SK-MEL-5 (cell line): ENCODE measurements at places on chromosomes 7 and 10.

DNA sequence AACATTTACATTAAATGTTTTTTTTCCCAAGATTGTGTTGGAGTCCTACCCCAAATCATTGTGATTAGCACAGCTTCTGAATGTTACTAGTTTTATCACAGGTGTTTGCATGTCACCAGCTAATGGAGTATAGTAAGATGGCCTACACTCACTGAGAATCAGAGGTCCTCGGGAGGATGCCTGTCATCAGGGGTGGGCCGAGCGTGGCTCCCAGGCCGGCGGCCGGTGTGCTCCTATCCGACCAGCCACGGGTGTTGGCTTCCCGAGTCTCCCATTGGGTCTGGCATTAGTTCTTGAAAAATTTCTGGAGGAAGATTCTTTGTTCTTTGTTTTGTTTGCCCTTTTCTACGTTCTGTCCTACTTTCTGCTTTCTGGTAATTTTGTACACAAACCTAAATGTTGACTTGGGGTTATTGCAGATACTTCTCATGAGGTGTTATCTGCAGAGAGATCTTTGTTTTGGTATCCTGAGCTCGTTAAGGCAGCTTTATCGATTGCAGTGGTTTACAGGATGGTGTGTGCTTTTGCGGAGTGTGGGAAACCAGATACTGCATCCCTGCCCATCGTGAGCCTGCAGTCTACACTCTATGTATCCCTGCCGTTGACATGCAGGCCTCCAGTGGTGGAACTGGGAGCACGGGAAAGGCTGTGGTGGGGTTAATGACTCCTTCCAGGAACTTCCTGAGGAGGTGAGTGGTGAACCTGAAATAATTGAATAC is 67.3 kb upstream of the DNAJB6 start:
- no peak for DNase-seq

GRCh38 chr7:13748998-13749397 is 240.5 kb downstream of the ETV1 start:
- no peak for DNase-seq

DNA sequence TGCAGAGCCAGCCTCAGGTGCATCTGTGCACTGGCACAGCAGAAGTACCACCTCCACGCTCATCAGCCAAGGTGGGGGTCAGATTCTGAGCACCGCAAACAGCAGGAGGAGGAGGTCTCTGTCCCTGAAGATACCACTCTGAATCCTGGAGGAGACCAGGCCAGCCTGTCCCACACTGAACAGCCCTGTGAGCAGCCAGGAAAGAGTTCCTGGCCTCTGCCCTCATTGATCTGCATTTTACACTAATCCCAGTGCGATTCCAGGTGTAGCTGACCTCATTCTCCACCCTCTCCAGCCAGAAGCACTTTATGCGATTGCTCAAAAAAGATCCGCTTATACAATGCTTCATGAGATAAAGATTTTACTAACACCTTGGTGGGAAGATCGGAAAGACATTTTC is 99.1 kb upstream of the CACUL1 start:
- DNase-seq = no peak

DNA sequence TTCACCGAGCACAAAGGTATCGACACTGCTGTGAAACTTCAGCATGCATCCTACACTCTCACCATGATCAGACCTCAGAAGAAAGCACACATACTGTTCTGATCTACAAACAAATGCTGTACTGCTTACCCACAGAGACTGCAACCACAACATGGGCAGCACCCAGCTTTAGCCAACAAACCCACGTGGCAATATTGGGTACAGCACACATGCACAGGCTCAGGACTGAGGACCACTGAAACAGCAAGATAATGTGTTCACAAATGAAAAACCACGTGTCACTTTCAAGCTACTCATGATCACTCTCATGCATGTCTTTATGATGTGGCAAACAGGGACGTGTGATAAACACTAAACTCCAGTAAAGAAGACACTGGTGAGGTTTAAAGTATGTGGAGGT is 119.3 kb upstream of the PTN start:
- no peak for DNase-seq

GRCh38 chr7:29865526-29865925 is 59.2 kb downstream of the WIPF3 start:
- DNase-seq = no peak

DNA sequence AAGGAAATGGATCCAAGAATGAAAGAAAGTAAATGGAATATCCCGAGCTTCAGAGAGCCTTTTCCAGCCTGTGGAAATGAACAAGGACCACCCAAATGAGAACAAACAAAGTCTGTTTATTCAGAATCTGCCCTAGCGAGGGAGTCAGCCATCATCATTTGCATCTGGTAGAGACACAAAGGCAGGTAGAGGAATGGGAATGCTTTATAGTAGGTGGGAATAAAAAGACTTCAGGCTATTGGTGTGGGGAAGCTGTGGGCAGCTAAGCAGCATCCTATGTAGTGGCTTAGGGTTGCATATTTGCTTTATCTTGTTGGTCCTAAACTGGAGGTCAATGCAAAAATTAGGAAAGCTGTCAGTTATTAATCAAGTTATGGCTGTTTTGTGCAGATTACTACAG is 9.2 kb upstream of the MRLN start:
- DNase-seq = no peak

DNA sequence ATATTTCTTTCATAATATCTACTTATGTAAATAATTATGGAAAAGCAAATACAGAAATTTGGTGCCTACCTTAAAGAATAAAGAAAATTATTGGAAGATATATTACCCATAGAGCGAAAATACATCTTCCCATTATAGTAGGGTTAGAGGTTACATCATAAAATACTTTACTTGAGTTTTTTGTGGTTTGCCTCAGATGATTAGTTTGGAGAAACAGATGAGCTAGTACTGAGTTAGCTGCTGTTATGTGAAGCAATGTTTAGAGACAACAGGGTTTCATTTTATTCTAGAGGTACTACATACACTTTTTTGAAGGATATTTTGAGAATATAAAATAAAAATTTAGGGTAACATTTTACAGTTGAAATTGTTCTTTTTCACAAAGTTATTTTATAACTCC is 2.9 kb upstream of the MLLT10 start:
- DNase-seq = no peak

DNA sequence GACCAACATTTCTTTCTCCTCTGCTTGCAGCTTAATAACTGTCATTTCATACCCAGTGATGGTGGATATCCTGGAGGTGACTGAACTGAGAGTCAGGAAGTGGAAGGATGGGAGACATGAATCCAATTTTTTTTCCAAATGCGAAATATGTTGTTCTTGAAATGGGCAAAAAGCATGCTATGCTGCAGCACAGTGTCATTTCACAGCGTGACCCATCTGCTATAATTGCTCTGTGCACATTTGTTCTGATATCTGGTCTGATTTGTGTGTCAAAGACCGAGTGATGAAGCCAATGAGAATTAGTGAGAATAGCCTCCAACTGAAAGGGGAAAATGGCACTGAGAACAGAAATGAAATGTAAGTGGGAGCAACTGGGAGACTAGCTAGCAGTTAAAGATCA is 329.6 kb upstream of the PHYHIPL start:
- no peak for DNase-seq

- peak; percentile 26 for DNase-seq
Measured at GRCh38 chr7:116527521-116527920, 2.7 kb downstream of the CAV1 start.

DNA sequence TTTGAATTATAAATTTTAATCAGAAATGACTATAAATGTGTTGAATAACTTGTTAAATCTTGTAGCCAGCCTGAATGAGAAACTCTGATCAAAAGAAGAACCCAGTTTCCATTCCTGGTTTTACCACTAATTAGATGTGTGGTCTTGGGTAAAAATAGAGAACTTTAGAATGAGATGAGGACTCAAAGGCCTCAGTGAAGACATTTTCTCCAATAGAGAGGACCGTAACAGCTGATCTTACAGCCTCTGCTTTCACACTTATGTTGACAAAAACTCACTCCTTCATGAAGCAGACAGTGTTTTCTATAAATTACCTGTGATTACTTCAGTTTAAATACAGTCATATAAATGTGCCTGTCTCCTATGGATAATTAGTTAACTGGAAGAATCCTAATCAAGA is 200.1 kb upstream of the MEOX2 start:
- no peak for DNase-seq

DNA sequence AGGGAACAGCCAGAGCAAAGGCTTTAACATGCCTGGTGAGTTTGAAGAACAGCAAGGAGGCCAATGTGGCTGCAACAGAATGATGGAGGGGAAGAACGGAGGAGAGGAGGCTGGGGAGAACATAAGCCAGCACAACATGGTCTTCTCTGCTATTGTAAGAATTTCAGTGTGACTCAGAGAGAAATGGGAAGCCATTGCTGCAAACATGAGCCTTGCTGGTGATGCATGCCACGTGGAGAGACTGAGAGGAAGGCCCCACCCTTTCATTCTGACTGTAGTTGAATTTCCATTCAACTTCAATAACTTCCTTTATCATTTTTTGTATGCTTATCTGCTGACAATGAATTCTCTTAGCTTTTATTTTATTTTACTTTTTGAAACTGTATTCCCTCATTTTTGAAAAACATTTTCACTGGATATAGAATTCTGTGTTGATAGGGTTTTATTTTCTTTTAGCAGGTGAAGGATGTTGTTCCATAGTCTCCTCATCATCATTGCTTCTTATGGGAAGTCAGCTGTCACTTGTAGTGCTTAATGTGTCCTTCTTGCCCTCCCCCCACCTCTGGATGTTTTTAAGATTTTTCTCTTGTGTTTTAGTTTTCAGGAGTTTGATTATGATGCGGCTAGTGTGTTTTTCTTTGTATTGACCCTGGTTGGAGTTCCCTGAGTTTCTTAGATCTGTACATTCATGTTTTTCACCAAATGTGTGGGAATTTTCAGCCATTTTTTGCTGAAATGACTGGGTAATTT is 46.4 kb upstream of the LEP start:
- no peak for DNase-seq

GRCh38 chr10:59926086-59926485 is 19.7 kb upstream of the CCDC6 start:
- DNase-seq = no peak

- no peak for DNase-seq
Measured at GRCh38 chr7:38703093-38703492, 71.9 kb upstream of the AMPH start.

DNA sequence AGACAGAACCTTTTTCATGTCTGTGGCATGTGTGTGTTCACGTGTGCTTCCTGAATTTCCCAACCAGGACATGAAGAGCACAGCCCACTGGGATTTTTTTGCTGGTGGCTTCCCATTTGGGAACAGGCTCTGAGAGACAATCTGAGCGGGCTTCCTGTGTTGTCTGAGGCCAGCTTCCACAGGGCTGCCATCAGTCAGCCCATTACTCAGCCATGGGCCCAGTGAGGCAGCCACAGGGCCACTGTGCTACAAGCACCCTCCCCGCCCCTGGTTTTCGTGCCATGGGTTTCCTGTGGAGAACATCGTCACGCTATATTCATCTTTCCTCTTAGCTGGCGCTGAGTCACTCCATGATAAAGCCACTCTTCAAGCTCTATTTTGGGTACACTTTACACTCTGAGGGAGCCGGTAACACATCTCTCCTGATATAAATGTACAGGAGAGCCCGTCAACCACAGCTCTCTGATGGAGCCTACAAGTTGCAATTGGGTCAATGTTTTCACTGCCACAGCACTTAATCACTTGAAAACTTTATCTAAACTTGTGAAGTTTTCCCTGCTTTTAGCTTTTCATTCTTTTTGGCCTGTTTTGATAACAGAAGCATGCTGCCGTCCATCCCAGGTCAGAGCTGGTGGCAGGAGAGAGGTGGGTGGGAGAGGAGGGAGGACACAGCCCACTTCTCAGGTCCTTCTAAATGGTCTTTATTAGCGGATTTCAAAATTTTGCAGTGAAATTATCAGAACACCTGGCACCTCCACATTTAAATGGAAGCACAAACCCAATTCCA is 96.9 kb downstream of the HIPK2 start:
- DNase-seq = no peak

DNA sequence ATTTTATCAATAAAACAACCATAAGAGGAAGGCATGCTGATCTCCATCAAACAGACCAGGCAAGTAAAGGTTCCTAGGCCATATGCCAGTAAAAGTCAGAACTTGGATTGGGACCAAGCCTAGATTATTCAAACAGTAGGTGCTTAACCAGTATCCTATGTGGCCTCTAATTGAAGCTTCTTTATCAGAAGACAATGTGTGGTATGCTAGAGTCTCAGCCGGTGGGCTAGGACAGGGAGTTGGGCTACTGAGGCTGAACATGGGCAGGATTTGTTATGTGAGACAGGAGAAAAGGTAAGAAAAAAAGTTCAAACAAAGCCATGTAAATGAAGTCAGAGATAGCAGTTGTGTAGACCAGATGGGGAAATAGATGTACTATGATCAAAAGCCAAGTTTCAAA is 413.7 kb upstream of the GHITM start:
- DNase-seq = no peak

- peak; percentile 82 for DNase-seq
Measured at GRCh38 chr10:16891375-16892313, 74.4 kb upstream of the RSU1 start.

- no peak for DNase-seq
Measured at GRCh38 chr10:90126256-90126595, 424.8 kb downstream of the KIF20B start.

- peak; percentile 64 for DNase-seq
Measured at GRCh38 chr7:17142831-17143541, 155.5 kb upstream of the AHR start.

DNA sequence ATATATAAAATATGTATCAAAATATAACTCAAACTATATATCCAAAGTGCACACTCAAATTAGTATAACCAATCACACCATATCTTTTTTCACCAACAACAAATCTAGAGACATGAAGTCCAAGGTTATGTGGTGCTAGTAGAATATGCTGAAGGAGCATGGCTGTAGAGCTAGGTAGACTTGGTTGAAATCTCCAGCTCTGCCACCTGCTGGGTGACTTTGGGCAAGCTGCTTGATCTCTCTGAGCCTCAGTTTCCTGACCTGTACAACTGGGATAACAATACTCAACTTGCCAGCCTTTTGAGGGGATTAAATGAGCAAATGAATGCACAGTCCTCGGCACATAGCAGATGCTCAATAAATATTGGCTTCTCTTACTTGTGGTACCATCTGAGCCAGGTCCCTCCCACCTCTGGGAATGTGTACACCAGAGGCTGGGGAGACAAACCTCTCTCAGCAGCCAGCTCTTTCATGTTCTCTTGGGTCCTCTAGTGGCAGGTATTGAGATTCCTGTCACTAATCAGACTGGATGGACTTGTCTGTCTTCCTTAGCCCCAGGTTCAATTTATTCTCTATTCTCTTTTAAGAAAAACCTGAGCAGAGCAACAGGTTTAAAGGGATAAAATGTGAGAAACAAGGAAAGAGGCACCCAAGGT is 94.3 kb upstream of the PDE1C start:
- DNase-seq = peak; percentile 74

- no peak for DNase-seq
Measured at GRCh38 chr10:120685136-120685535, 166.0 kb upstream of the WDR11 start.

GRCh38 chr10:70782086-70782745 is 3.0 kb downstream of the TBATA start:
- DNase-seq = no peak

- DNase-seq = no peak
Measured at GRCh38 chr7:80087771-80088170, 46.9 kb upstream of the GNAI1 start.

DNA sequence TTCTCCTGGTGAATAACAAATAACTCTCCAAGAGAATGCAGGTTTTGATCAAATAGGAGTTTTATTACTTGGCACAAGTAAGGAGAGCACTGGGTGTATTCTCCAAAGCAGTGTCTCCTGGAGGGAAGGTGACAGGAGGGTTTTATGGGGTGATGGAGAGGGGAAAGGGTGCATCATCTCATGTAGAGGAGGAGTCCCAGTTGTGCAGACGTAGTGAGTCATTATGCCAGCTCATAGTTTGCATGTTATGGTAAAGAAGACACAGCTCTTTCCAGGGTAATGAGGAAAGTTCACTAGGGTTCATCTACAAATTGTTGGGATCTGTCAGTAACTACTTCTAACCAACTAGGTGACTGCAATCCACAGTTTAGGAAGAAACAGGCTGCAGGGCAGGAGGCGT is 347.9 kb upstream of the MEOX2 start:
- DNase-seq = no peak
